ENCODE measurements at places on chromosomes 4 and X.

DNA sequence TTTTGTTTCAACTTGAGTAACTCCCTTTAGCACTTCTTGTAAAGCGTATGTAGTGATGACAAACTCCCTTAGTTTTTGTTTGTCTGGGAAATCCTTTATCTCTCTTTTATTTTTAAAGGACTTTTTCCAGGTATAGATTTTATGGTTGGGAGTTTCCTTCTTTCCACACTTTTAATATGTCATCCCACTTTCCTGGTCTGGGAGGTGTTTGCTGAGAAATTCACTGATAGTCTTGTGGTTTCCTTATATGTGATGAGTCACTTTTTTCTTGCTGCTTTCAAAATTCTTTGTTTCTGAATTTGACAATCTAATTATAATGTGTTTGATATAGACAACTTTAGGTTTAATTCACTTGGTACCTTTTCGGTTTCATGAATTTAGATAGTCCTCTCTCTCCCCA, 353.9 kb downstream of the GPAT3 start:
- DNase-seq: peak; percentile 9

- no peak for DNase-seq
Measured at GRCh38 chrX:9983846-9984245, 16.7 kb downstream of the CLDN34 start.

DNA sequence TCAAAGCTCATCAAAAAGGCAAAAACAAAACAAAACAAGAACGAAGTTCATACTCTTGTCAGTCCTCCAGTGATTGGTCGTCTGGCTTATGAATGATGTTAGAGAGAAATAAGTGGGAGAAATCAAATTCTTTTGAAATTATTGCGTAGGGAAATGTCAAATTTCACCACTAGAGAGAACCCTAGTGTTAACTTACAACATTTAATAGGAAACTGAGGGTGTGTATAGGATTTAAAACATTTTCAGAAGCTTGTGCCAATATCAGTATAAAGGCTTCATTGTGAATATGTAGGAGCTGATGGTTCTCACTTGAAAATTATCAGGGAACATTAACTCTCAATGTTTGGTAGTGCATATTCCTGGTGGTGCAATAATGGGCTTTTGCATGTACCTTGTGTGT, 17.4 kb downstream of the ADH6 start:
- peak; percentile 40 for DNase-seq

GRCh38 chr4:120286813-120287212, 220.2 kb upstream of the MAD2L1 start:
- no peak for DNase-seq

DNA sequence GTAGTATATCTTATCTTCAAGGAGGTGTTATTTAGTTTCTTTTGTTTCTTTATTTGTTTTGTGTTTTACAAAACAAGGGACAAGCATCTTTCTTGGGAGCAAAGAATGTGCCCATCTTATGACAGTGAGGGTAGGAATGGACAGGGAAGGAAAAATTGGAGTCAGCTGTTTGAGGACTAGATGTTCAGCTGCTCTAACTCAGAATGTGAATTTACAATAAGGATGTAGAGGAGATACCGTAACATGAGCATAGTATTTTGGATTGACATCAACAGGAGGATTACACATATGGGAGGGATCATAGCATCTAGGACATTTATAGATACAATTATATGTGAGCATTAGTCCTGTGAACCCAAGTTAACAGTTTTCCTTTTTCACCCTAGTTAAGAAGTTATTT, 89.0 kb upstream of the GK2 start:
- no peak for DNase-seq

DNA sequence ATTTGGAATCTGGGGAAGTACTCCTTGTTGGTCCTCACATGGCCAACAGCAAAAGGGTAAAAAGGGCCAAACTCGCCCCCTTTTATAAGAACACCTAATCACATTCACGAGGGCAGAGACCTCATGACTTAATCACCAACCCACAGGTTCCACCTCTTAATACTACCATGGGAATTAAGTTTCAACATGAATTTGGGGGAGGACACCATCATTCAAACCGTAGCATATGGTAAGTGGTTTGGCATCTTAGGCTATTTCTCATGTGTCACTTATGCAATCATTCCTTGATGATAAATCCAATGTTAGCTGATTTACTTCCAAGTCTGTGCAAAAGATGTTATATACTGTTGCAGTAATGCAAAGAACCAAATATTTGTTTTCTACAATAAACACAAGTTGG, 302.9 kb upstream of the FAM241A start:
- no peak for DNase-seq

GRCh38 chr4:98262431-98262830, 1.2 kb downstream of the RAP1GDS1 start:
- peak; percentile 5 for DNase-seq

GRCh38 chr4:159673221-159673620, 570.3 kb downstream of the RAPGEF2 start:
- no peak for DNase-seq

GRCh38 chrX:108134724-108135123, 43.1 kb downstream of the ATG4A start:
- DNase-seq: no peak

DNA sequence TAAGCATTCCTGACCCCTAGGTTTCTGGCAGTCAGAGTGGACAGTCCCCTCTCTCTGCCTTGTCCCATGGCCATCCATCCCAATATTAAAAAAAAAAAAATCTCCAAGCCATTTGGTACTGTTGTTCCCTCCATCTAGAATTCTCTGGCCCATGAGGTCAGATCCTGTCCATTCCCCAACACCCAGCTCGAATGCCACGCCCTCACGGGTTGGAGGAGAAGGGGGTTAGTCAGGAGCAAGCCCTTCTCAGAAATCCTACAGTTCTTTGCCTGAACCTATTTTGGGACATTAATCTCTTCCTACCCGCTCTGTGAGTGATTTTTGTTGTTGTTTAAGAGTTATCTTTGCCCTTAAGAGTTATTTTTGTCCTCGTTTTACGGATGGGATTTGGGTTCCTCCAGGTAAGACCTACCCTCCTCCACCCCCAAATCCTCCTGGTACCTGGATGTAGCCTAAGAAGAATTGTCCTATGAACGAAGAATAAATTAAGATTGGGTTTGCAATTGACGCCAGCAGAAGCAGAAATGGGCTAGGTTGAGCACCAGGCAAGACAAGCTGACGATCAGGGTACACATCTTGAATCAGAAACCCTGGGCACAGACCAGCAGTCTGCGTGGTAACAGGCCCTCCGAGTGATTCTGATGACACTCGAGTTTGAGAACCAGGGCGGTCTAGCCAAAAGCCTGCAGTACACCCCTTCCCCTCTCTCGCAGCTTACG, 977 bp downstream of the RNF175 start:
- no peak for DNase-seq

GRCh38 chr4:113641025-113641431, 120.5 kb downstream of the CAMK2D start:
- no peak for DNase-seq

- peak; percentile 86 for DNase-seq
Measured at GRCh38 chr4:181909368-181909767, 333.8 kb upstream of the TENM3 start.

GRCh38 chr4:17884063-17884462, 73.3 kb downstream of the NCAPG start:
- DNase-seq: peak; percentile 2

GRCh38 chr4:108607079-108607815, 13.1 kb upstream of the RPL34 start:
- no peak for DNase-seq

- no peak for DNase-seq
Measured at GRCh38 chrX:27446423-27446822, 16.7 kb downstream of the PPP4R3C start.

DNA sequence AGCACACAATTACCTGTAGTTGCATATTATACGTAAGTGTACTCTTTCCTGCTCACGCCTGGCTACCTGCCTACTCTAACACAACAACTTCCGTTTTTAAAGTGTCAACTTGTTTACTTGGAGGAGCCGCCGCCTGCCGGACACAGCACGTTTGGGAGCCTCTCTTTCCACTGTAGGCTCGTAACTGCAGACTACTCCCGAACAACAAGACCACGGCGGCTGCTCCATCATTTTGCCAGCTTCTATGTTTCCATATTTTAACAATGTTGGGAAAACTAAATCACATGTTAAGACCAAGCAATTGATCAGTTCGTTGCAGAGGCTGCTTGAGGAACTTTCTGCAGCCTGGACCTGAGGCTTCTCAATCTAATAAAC, 841 bp downstream of the MTNR1A start:
- DNase-seq: peak; percentile 26

Data from GM03348 (cell line).